ENCODE measurements at places on chromosomes 16 and 17. TPM values are rescaled to one million over a fixed set of nuclear protein-coding genes. Genes with fewer than 3 reads are reported as not detected.

Gene DNASE1L2
- 3.9 TPM for total RNA-seq

DNA sequence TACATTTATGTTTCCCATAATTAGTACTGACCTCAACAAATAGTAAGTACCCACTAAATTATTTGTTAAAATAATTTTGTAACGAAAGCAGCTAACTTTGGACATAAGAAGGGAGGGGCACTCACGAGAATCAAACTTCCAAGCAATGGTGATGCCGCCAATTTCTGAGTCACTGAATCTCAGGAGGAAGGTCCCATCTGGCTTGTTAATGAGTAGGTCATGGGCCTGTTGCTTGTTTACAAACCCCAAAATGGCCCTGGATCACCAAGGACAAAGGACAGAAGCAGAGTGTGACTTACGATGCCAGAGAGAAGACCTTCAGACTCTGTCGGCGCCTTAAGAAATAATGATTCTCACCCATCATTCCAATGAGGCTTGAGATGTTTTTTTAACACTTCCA is 15.8 kb upstream of the GHDC start:
- no peak for DNase-seq
- no peak overlapping the region for H3K4me3 ChIP-seq
- H3K27ac ChIP-seq: no peak overlapping the region

Gene CES5A
- total RNA-seq: not detected

DNA sequence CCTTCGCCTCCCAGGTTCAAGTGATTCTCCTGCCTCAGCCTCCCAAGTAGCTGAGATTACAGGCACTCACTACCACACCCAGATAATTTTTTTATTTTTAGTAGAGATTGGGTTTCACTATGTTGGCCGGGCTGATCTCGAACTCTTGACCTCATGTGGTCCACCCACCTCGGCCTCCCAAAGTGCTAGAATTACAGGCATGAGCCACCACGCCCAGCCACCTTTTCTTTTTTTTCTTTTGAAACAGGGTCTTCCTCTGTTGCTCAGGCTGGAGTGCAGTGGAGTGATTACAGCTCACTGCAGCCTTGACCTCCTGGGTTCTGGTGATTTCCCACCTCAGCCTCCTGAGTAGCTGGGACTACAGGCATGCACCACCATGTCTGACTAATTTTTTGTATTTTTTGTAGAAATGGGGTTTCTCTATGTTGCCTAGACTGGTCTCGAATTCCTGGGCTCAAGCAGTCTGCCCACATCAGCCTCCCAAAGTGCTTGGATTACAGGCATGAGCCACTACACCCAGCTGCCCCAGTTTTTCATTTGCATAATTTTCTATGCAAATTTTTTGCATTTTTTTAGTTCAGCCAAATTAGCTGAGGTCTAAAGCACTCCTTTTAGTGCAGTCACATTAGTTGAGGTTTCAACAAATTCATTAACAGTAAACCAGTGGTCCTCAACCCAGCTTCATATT is 11.3 kb downstream of the WWP2 start:
- peaks cover 3% of the 10 kb centered on the region for H3K36me3 ChIP-seq
- H3K27ac ChIP-seq: no peak overlapping the region
- H3K27me3 ChIP-seq: no peaks in the 10 kb centered on the region

- H3K4me3 ChIP-seq: no peak overlapping the region
- peak overlapping the region; percentile 79 for H3K27ac ChIP-seq
- no peak for DNase-seq
- H3K4me1 ChIP-seq: peaks cover 41% of the 10 kb centered on the region
- no peaks in the 10 kb centered on the region for H3K36me3 ChIP-seq
These were observed 2.3 kb upstream of the PPP1R9B start for GRCh38 chr17:50152736-50153135.

Gene TBC1D26
- total RNA-seq: 0.49 TPM

- H3K36me3 ChIP-seq: no peaks in the 10 kb centered on the region
- H3K27me3 ChIP-seq: no peaks in the 10 kb centered on the region
- H3K4me1 ChIP-seq: peaks cover 57% of the 10 kb centered on the region
- no peak overlapping the region for H3K4me3 ChIP-seq
- DNase-seq: no peak
- H3K27ac ChIP-seq: peak overlapping the region; percentile 56
These were observed 2.5 kb downstream of the TRIM47 start for GRCh38 chr17:75875940-75876189.

Gene HOXB3
- 11.2 TPM for total RNA-seq

Gene AMZ2
- total RNA-seq: 81.2 TPM

- H3K27ac ChIP-seq: no peak overlapping the region
- no peaks in the 10 kb centered on the region for H3K27me3 ChIP-seq
- peaks cover 4% of the 10 kb centered on the region for H3K36me3 ChIP-seq
- peak; percentile 33 for DNase-seq
- no peak overlapping the region for H3K4me3 ChIP-seq
These were observed 91.4 kb downstream of the HIC1 start for GRCh38 chr17:2146132-2146871.

DNA sequence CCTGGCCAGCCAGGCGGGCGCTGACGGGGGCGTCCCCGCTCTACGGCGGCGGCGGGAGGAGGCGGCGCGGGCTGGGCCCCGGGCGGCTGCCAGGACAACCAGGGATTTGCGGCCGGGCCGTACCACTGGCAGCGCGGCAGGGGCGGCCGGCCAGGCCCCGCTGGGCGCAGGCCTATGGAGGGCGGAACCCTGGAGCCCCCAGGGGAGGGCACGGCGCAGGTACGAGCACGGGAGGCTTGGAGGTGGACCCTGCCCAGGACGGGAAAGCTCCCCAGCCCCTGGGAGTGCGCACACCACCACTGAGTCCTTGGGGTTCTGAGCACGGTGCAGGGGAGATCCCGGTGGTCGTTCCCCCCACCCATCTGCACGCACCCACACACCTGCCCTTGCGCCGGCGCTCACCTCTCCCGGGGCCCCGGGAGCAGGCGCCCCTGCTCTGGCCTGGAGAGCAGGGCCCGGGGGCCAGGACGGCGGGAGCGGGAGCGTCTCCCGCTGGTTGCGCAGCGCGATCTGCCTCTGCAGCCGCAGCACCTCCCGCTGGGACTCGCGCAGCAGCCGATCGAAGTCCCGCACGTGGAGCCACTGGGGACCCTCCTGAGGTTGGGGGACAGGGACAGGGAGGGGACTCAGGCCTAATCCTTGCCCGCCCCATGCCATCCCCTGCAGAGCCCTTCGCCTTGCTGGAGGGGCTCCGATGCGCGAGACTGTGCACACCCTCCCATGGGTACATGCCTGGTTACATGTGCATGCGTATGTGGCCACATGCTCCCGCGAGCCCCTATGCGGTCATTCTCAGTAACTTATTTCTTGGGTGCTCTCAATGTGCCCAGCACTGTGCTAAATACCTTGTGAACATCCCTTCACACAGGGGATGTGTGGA is 3.9 kb downstream of the TSPOAP1 start:
- H3K4me1 ChIP-seq: peaks cover 35% of the 10 kb centered on the region
- H3K36me3 ChIP-seq: no peaks in the 10 kb centered on the region
- H3K4me3 ChIP-seq: no peak overlapping the region
- DNase-seq: no peak
- no peaks in the 10 kb centered on the region for H3K27me3 ChIP-seq
- no peak overlapping the region for H3K27ac ChIP-seq

GRCh38 chr17:39699818-39700147 is at the start of gene ERBB2:
ERBB2 (plus strand) TSS chr17:39700064; CDS start chr17:39700239, 175 bp downstream.
- H3K27ac ChIP-seq: no peak within 1 kb of the TSS
- no peak for DNase-seq
- H3K4me3 ChIP-seq: no peak within 1 kb of the TSS
- no peaks in the 10 kb centered on the region for H3K4me1 ChIP-seq
- H3K36me3 ChIP-seq: no peaks in the 10 kb centered on the region

Gene PGS1
- total RNA-seq: 84.4 TPM

Gene HID1
- total RNA-seq: 19.5 TPM
